ENCODE measurements at places on chromosomes 6 and 20.

DNA sequence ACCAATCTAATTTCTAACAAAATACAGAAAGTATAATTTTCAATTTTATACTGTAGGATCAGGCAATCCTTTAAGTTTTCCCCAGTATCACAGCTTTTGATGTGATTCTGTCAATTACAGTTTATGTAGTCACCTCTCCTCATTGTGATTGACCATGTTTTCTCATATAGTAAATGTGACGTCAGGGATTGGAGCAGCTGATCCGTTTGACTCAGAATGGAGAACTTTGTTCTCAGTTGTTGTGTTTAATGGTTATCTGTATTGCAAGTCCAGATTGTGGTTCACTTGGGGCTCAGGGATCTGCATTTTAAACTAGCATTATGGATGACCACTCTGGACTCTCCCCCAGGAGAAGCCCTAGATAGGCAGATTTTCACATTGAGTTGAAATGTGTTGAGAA, 90.6 kb downstream of the DNAH8 start:
- no peaks in the 10 kb centered on the region for H3K4me1 ChIP-seq
- H3K27ac ChIP-seq, result no peak overlapping the region
- no peaks in the 10 kb centered on the region for H3K27me3 ChIP-seq
- no peak overlapping the region for H3K4me3 ChIP-seq
- no peaks in the 10 kb centered on the region for H3K36me3 ChIP-seq

- no peaks in the 10 kb centered on the region for H3K4me1 ChIP-seq
- no peak overlapping the region for H3K27ac ChIP-seq
- DNase-seq, result no peak
- H3K36me3 ChIP-seq, result no peaks in the 10 kb centered on the region
- H3K27me3 ChIP-seq, result no peaks in the 10 kb centered on the region
These were observed 245.2 kb downstream of the PKHD1 start for GRCh38 chr6:51842061-51842803.

GRCh38 chr6:164871783-164872182, 437.6 kb downstream of the C6orf118 start:
- H3K36me3 ChIP-seq, result no peaks in the 10 kb centered on the region
- H3K4me1 ChIP-seq, result no peaks in the 10 kb centered on the region
- H3K4me3 ChIP-seq, result no peak overlapping the region
- no peak overlapping the region for H3K27ac ChIP-seq
- no peaks in the 10 kb centered on the region for H3K27me3 ChIP-seq

GRCh38 chr6:148771212-148771601, 24.4 kb downstream of the UST start:
- no peak overlapping the region for H3K4me3 ChIP-seq
- DNase-seq, result no peak
- no peaks in the 10 kb centered on the region for H3K27me3 ChIP-seq
- H3K36me3 ChIP-seq, result no peaks in the 10 kb centered on the region
- peaks cover 22% of the 10 kb centered on the region for H3K4me1 ChIP-seq
- no peak overlapping the region for H3K27ac ChIP-seq

DNA sequence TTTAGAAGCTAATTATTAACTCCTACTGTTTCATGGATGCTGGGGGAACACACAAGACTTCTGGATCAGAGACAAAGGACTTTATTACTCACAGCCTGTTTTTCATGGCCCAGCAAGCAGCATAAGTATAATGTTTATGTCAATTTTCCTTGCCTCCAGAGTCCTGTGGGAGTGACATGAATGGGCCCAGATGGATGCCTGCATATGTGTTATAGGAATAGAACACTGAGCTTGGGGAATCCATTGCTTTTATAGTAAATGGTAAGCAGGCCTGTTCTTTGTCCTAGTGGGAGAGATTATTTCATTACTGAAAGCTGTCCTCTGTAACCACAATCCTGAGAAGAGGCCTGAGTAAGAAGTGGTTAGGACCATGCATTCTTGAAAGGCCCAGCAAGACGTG, 25.6 kb downstream of the BLTP3A start:
- DNase-seq, result no peak
- H3K27ac ChIP-seq, result no peak overlapping the region
- H3K4me3 ChIP-seq, result no peak overlapping the region
- no peaks in the 10 kb centered on the region for H3K27me3 ChIP-seq
- peaks cover 6% of the 10 kb centered on the region for H3K36me3 ChIP-seq

- H3K27ac ChIP-seq, result no peak overlapping the region
- H3K4me3 ChIP-seq, result no peak overlapping the region
- H3K27me3 ChIP-seq, result no peaks in the 10 kb centered on the region
- DNase-seq, result no peak
- H3K36me3 ChIP-seq, result no peaks in the 10 kb centered on the region
- H3K4me1 ChIP-seq, result peaks cover 10% of the 10 kb centered on the region
These were observed 15.2 kb downstream of the NINL start for GRCh38 chr20:25570148-25570530.

DNA sequence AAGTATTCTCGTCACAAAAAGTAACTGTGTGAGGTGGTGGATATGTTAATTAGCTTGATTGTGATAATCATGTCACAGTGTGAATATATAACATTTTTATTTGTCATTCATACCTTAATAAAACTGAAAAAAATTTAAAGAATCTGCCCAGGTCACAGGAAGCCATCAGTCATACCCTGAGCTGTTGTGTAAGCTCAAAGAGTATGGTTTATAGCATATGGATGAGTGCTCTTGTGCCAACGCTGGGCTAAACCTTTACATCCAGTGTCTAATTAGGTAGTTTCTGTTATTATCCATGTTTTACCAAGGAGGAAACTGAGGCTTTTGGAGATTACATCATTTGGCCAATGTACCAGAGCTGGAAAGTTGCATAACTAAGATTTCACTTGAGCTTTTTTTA, 11.4 kb downstream of the PKIG start:
- no peak overlapping the region for H3K27ac ChIP-seq
- peaks cover 5% of the 10 kb centered on the region for H3K36me3 ChIP-seq
- DNase-seq, result no peak
- no peak overlapping the region for H3K4me3 ChIP-seq
- no peaks in the 10 kb centered on the region for H3K27me3 ChIP-seq

DNA sequence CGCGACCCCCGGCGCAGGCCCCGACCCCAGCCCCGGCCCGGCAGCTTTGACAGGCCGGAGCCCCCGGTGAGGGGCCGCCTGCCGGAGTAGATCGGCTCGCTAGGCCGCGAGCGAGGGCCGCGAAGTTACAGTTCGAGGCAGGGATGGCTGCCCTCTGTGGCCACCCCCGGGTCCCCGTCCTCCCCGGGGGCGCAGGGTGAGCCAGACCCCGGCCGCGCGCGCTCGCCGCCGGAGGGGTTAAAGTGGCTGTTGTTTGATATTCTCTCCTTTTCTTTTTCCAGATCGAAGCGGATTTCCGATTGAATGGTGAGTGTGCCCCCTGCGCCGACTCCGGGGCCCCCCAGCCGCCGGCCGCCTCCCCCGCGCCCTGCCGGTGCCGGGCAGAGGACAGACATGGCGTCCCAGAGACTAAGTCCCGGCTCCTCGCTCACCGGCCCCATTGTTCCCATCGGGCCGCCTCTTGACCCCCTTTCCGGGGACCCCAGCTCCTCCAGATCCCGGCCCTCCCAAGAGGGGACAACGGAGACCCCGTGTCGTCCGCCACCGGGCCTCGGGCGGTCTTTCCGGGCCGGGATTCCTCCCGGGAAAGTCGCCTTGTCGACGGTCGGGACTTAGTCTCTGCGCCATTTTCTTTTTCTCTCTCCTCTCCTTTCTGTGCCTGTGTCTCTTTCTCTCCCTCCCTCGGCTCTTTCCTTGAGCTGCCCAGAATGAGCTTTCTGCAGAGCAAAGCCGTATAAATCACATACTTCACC, 704 bp downstream of the TOP1 start:
- peak overlapping the region; percentile 98 for H3K27ac ChIP-seq
- DNase-seq, result no peak
- peak overlapping the region; percentile 64 for H3K4me3 ChIP-seq
- no peaks in the 10 kb centered on the region for H3K36me3 ChIP-seq
